ENCODE measurements at places on chromosomes 1 and 21.
A peak's percentile ranks its signal among the peaks of the same experiment; 100 is the strongest.

DNA sequence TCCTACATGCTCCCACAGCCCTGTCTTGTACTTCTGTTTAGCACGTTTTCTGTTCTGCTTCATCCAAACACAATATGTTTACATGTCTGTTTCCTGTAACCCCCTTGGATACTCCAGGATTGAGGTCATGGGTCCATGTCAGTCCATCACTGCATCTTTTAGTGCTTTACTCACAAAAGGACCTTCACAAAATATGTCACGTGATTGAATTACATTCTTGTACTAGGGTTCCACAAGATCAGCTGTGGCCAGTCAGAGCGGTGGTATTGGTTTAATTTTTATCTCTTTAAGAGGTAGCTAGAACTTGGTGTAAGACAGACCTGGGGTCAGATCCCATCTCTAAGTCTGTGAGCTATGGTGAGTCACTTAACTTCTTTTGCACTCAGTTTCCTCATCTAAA, 201.2 kb upstream of the FAM78B start:
- DNase-seq, result no peak

GRCh38 chr1:68346188-68346808, 103.5 kb downstream of the RPE65 start:
- peak; percentile 63 for DNase-seq

DNA sequence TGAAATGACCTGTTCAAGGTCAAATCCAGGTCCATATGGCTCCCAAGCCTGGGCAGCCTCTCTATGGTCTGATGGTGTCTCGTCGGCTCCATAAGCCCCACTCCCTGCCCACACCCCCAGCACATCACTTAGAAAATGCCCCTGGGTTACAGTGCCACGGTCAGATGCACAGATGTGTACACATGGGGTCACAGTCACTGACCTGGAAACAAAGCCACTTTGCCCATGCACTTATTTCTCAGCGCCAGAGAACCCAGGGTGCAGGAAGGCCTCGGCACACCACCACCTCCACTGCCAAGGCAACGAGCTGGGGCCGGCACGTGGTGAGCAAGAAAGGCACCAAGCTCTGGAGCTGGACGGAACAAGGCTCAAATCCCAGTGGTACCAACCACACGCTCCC, 24.7 kb downstream of the IFFO2 start:
- no peak for DNase-seq

DNA sequence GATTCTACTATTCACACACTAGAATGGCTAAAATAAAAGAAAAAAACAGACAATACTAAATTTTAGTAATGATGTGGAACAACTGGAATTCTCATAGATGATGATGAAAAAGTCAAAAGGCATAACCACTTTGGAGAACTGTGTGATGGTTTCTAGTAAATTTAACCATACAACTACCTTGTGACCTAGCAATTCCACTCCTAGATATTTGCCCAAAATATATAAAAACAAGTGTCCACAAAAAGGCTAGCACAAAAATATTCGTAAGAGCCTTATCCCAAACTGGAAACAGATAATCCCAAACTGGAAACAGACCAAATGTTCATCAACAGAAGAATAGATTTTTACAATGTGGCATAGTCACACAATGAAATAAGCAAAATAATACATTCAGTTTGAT, 67.9 kb upstream of the PGBD5 start:
- no peak for DNase-seq

GRCh38 chr1:150579110-150579944, at the start of gene MCL1:
TSS of gene MCL1 (minus strand) at chr1:150579610. CDS start at chr1:150579530, 80 bp downstream.
- DNase-seq, result peak; percentile 98

DNA sequence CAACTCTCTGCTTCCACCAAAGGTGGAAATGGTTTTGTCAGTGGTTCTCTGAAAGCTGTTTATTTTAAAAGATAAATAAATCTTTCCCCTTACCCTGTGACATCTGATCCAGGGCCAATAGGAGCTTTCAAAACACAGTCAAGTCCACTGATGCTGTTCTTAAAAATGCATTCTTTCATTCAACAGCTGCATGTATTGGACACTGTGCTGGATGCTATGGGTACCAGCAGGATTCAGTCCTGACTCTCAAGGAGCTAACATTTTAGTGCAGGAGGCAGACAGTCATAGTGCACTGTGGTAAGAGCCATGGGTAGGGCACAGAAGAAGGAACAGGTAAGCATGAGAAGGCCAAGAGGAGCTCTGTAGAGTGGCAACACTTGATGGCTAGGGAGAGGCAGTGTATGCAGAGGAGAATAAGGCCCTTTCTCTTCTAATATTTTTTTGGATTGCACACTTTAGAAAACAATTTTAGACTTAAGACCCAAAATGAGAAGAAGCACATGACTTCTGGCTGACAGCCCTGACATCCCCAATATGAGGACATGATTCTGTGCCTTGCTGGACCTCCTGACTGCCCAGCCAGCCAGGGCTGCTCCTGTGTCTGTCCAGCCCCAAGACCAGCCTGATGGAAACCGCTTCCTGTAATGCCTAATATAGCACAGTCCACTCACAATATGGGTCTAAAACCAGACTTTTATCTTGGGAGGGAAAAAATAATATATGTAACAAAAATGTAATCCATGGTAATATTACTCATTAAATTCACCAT, 207.3 kb downstream of the SDCCAG8 start:
- no peak for DNase-seq

GRCh38 chr1:156480016-156480370, 20.6 kb downstream of the MEF2D start:
- no peak for DNase-seq

GRCh38 chr21:41168391-41169257, 664 bp downstream of the BACE2 start:
- peak; percentile 69 for DNase-seq

GRCh38 chr1:184156521-184157393, 105.2 kb downstream of the TSEN15 start:
- DNase-seq, result no peak

GRCh38 chr1:28195780-28196179, 19.3 kb upstream of the PTAFR start:
- no peak for DNase-seq

DNA sequence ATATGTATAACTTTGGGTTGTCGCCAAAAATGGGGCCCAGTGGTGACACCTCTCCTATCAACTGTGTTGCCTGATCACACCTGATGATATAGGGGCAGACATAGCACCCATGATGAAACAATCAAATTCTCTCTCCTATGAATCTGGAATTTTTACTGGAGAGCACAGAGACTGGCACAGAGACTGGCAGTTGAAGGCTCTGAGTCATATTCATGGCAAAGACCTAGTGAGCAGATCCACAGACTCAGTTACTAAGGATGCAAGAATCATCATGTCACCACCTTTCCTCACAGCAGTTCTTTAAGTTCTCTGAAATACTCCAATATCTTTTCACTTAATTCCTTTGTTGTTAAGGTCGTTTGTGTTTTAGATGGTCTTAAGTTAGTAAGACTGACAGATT, 60.0 kb downstream of the APCS start:
- DNase-seq, result peak; percentile 7

- DNase-seq, result no peak
Measured at GRCh38 chr1:7292036-7292681, 478.9 kb upstream of the VAMP3 start.

GRCh38 chr1:119648620-119649004, 546 bp upstream of the ZNF697 start:
- DNase-seq, result no peak

- DNase-seq, result no peak
Measured at GRCh38 chr1:159113596-159114433, 37.2 kb upstream of the AIM2 start.

DNA sequence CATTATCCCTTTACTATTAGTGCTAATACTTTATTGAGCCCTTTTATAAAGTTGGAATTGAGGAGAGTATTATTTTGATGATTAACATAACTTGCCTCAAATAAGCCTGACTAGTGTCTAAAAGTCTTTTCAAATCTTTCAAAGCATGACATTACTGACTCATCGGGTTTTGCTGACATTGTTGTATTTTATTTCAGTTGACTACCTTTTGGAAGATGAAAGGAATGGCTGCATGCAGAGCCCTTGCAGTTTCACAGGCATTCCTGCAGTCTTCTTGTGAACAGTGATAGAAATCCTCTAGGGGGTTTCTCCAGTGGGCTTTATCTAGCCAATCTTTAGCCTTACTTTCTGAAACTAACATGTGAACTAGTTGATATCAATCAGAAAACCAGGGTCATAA, 43.0 kb upstream of the TMEM61 start:
- no peak for DNase-seq

DNA sequence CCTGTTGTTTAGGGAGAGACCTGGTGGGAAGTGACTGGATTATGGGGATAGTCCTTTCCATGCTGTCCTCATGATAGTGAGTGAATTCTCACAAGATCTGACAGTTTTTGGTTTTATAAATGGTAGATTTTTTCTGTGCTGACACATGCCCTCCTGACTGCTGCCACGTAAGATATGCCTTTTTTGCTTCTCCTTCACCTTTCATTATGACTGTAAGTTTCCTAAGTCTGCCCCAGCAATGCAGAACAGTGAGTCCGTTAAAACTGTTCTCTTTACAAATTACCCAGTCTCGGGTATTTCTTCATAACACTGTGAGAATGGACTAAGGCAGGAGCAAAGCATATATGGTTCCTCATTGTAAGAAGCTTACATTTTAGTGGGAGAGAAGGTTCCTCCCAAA, 1727.2 kb downstream of the NCAM2 start:
- DNase-seq, result no peak

DNA sequence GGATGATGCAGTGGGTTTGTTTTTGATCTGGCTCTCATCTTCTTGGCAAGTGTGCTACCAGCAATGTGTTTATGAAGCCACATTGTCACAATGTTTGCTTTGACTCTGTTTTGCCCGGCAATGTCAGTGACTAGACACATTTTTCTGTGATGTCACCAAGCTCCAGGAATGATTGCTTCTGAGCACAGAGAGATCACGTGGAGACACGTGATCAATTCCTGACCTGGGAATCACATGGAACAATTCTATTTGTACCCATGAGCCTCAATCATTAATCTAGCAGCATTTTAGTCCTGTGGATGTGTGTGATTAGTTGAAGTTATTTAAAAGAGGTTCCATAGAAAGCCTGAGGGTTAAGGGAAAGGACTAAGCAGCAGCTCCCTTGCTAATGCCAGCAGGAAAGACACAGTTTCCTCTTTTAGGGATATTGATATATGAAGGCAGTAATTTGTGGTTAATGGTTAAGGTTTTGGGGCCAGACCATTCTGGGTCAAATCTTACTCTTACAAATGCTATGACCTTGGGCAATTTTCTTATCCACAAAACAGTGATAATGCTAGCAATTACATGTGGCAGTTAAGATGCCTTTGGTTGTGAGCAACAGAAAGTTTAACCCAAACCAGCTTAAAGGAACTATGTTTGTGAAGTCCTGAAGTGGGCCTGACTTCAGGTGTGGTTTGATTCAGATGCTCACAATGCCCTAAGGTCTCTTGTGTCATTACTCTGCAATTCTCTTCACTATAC, 59.0 kb downstream of the FASLG start:
- DNase-seq, result peak; percentile 17

DNA sequence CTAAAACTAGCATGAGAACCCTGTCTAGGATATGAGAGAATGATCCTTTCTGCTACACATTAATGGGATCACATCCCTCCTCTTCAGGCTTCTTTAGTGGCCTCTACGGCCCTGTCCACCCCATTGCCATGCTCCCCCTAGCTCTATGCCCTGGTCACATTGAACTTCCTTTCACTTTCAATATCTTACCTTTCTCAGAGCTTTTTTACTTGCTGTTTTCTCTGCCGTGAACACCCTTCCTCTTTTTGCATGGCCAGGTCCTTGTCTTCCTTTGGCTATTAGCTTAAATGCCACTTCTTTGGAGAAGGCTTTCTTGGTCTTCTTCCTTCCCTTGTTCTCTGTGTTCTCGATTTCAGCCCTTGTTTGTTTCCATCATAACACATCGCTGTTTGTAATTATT, 97.4 kb downstream of the GIPC2 start:
- DNase-seq, result no peak

DNA sequence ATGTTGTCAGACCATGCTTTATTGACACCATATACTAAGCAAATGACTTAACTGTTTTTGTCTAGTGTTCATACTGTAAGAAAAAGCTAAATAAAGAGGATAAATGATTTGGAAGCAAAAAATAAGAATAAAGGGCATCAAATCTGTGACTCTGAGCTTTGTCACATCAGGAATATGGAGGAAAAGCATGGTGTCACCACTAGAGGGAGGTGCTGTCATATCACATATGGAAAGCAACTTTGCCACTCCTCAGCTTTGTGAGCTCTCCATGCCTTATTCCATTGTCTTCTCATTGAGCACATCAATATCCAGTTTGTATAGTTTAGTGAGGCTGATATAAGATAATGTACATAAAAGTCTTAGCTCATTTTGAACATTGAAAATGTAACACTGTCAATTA, 20.8 kb upstream of the GBP1 start:
- peak; percentile 71 for DNase-seq

- DNase-seq, result no peak
Measured at GRCh38 chr1:32372149-32372756, 9.9 kb downstream of the TSSK3 start.

GRCh38 chr1:53271446-53272090, 33.2 kb upstream of the MAGOH start:
- DNase-seq, result no peak

DNA sequence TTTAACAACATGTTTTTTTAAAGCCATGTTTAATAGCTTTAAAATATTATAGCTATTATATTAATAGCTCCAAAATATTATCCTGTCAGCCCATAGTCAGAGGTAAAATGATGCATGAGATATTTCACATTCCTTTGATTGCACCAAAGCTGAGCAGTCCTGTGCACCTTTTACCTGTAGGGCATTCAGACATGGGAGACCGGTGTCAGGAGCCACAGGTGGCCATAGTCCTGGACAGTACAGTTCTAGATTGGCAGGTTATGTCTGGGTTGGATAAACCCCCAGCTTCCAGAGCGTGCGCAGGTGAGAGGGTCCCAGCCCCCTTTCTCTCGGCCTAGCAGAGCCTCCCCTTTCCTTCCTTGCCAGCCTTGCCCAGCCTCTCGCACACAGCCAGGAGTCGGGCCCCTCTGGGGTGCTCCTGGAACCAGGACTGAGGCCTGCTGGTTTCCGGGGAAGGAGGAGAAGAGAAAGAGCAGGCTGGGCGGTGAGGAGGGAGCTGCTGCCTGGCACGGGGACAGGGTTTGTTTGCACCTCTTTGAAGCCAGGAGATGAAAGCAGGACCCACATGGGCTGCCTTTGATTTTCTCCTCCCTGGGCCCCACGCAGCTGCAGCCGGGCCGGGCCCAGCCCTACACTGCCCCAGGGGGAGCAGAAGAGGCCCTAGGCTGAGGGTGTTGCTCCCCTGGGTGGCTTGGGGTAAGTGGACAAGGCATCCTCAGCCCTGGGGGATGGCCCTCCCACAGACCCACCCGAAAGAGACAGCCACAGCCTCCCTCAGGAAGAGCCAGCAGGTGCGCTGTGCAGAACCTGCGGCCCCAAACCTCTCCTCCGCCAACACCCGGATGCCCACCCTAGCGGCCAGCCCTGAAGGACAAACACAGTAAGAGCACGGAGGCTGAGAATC, 75.2 kb upstream of the TARDBP start:
- no peak for DNase-seq

GRCh38 chr1:47388030-47388890, 27.8 kb upstream of the FOXE3 start:
- DNase-seq, result no peak
